Activated effector memory CD4-positive, alpha-beta T cell treated with Interleukin-2 at 50 U/mL for 16 hours (primary cell): ENCODE measurements at places on chromosomes 7 and 10.

- no peak for DNase-seq
Observed at GRCh38 chr7:20293336-20293735, 37.4 kb upstream of the ITGB8 start.

DNA sequence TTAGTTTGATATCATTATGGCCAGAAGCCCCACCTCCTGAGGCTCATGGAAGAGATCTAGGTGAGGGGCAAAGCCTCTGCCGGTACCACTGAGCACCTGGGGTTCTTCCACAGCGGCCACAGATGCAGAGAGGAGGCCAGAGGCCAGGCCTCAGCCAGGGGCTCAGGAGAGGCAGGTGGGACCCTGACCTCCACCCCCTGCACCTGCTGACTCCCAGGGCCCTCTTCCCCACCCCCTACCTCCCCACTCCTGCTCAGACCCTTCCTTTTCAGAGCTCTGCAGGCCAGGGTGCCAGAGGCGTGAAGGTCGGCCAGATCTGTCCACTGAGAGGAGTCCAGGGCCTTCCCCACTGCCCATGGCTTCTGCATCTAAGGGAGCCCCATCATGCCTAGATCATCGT lies 178.7 kb upstream of the PPP2R2D start:
- no peak for DNase-seq

GRCh38 chr7:143434660-143435059 lies 8.6 kb upstream of the TAS2R60 start:
- DNase-seq: no peak

DNA sequence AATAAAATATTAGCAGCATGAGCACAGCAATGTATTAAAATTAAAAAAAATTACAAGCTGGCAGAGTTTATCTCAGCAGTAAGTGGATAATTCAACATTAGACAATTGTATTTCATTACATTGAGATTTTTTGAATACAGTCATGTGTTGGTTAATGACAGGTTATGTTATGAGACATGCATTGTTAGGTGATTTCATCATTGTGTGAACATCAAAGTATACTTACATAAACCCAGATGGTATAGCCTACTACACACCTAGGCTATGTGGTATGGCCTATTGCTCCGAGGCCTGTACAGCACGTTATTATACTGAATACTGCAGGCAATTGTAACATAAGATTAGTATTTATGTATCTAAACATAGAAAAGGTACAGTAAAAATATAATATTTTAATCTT lies 29.7 kb downstream of the CCDC6 start:
- no peak for DNase-seq

- no peak for DNase-seq
Observed at GRCh38 chr10:28715757-28716156, 38.4 kb downstream of the BAMBI start.

GRCh38 chr7:29109899-29110298 lies 36.4 kb downstream of the CPVL start:
- DNase-seq: no peak

DNA sequence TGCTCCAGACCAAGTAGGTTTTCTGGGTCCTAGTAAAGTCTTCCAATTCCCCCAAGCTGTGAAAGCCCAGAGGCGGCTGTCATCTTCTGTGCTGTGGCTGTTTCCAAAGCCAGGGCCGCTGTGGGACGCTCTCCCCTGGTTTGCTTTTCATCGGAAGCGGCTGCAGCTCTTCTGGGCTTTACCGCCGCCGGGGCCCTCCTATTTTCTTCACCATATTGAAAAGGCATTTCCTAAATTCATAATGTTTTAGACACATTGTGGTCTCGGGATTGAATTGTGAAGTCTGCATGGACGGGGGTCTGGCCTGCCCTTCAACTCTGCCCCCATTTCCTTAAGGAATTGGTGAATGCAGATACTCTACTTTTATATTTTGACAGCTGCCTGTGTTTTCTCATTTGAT lies 551.4 kb upstream of the MGMT start:
- DNase-seq: no peak

DNA sequence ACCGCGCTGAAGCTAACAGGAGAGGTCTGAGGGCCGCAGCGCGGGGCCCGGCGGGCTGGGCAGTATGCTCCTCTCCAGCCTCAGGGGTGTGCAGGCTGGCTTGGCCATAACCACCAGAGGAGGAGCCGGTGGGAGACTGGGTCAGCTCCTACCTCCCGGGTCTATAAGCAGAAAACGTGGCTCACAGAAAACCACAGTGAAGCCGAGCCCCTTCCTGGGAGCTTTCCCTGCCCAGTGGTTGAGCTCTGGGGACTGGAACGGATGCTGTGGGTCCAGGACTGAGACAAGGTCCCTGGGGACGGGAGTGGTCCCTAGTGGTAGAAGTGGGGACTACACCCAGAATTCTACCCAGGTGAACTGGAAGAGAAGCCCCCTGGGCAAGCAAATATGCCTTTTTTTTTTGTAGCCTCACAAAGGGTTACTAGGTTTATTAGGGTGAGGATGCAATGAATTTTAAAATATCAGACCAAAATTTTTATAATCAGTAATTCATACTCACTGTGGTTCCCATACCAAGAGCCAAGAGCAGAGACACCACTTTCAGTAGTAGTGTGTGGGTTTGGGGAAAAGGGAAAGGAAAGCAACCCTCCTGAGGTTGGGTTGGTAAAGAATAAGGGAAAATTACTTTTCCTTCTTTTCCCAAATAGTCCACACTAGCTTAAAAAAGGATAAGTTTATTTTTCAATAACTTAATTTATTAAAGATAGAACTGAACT lies 67.9 kb upstream of the PRKCQ start:
- DNase-seq: peak; percentile 50

GRCh38 chr10:126564326-126564888 lies 106.1 kb downstream of the C10orf90 start:
- no peak for DNase-seq

- DNase-seq: no peak
Observed at GRCh38 chr7:22859641-22860290, 37.1 kb upstream of the TOMM7 start.

- no peak for DNase-seq
Observed at GRCh38 chr10:128053356-128053755, 72.9 kb downstream of the MKI67 start.

DNA sequence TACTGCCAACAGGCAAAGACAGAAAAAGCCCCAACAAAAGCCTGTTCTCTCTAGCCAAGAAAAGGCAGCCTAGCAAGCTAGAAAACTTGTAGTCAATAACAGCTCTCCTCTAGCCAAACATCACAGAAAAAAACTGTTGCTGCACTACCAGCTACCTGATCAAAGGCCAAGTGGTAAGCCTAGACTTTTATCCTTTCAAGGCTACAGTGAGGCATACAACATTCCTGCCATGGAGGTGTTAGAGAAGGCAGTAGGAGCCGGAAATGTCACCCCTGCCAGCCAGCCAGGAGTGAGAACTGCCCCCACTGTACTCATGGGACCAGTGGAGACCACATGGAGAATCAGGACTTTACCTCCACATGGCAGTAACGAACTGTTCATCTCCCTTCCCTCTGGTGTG lies 31.2 kb downstream of the CCDC126 start:
- DNase-seq: no peak

DNA sequence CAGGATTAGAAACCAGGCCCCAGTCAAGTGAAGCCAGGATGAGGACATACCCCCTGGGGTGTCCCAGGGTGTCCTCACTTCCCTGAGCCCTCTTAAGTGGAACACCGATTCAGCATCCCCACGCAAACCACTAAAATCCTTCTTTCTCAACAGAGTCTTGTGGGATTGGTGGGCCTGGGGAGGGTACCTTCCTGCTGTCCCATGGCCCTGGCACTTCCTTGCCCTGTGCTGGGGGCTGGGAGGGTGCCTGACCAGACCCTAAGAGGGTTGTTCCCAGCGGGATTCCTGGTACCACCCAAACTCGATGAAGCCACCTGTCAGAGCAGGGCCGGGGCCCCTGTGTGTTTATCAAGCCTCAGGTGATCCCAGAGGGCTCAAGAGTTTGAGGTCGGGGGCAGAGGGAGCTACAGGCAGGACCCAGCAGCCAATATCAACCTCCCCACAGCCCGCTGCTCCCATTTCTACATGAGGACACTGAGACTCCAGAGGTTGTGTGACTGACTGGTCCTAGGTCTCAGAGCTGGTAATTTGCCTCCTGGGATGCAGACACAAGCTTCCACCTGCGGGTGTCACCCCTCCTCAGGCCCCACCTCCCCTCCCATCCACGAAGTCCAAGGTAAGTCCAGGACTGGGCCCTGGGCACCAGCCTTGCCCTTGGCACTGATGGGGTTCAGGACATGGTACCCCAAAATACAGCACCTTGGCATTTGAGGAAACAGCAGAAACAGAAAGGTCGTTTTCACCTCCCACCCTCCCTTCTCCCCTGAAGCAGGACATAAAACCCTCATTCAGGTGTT lies 31.4 kb downstream of the OAT start:
- no peak for DNase-seq

- no peak for DNase-seq
Observed at GRCh38 chr10:75592151-75592787, 160.8 kb downstream of the LRMDA start.

DNA sequence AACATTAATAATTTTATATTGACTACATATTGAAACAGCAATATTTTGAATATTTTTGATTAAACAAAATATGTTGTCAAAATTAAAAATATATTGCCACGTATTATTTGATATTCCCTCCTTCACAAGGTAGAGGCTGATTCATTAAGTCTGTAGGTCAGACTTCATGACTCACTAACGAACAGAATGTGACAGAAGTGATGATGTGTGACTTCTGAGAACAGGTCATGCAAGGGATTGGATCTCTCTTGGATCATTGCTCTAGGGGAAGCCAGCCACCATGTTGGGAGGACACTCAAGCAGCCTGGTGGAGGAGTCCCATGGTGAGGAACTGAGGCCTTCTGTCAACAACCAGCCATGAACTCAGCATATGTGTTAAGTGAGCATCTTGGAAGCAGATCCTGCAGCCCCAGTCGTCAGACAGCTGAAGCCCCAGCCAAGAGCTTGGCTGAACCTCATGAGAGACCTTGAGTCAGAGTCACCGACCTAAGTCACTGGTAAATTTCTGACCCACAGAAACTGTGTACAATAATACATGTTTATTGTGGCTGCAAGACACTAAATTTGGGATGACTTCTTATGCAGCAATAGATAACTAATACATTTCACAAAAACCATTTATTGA lies 66.6 kb downstream of the HTR5A start:
- no peak for DNase-seq

GRCh38 chr10:124562425-124563060 lies 100.9 kb downstream of the LHPP start:
- no peak for DNase-seq

DNA sequence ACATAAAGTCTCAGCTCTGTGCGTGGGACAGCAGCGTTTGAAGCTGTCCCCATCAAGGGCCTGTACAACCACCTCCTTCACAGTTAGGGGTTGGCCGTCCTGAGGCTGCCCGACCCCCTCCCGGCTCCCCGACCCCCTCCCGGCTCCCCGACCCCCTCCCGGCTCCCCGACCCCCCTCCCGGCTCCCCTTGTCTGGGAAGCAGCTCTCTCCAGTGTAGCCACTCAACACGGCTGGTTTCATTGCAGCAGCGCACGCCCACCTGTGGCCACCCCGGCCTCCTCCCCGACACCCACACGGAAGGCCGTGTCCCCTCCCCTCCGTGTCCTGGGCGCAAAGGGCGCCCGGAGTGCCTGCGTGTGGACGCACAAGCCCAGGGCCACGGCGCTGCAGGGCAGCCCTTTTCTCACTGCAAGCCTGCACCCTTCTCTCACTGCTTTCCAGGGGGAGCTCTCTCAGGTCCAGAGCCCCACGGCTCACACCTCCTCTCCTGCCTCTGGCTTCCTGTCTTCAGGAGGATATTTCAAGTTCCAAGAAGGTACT lies 20.9 kb upstream of the FAM20C start:
- no peak for DNase-seq

GRCh38 chr7:135886345-135887132 lies 90.6 kb downstream of the MTPN start:
- no peak for DNase-seq

GRCh38 chr10:123583639-123584418 lies 82.3 kb upstream of the GPR26 start:
- DNase-seq: no peak

GRCh38 chr7:70589010-70589409 lies 542.9 kb upstream of the GALNT17 start:
- no peak for DNase-seq

GRCh38 chr7:12701433-12701832 lies 14.0 kb downstream of the ARL4A start:
- no peak for DNase-seq
